ENCODE measurements at places on chromosomes 7 and 10.
A peak's percentile ranks its signal among the peaks of the same experiment; 100 is the strongest.

GRCh38 chr7:15197042-15197977 is 294.8 kb upstream of the DGKB start:
- DNase-seq: no peak

DNA sequence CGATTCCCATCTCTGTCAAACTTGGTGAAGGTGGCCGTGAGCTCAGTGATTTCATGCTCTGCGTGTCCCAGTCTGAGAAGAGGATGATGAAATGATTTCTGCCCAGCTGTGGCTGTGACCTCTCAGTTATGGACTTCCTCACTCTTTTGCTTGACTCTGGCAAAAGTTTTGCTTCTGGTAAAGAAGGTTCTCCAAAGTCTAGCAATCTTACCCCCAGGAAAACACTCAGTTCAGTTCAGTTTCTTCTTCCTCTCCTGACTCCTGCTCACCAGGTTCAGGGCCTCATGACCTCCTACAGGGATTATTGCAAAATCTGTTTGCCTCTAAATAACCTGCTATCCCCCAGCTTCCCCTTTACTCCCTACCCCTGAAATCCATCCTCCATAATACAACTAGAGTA is 4.9 kb upstream of the BLOC1S2 start:
- no peak for DNase-seq

DNA sequence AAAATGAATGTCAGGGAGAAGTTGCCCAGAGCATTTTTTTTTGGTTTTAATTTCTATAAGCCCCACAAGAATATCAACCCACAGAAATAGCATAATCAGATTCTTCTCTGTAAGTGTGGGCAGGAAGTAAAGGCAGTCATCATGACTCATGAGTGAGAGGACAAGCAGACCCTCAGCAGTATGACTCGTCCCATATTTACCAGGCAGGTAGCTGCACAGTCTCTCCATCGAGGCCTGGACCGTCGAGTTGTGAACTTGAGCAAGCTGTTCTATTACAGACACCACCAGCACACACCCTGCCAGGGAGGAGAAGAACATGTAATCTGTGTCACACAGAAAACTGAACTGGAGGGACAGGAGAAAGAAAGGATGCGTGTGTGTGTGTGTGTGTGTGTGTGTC is 37.8 kb downstream of the AOAH start:
- peak; percentile 27 for DNase-seq

DNA sequence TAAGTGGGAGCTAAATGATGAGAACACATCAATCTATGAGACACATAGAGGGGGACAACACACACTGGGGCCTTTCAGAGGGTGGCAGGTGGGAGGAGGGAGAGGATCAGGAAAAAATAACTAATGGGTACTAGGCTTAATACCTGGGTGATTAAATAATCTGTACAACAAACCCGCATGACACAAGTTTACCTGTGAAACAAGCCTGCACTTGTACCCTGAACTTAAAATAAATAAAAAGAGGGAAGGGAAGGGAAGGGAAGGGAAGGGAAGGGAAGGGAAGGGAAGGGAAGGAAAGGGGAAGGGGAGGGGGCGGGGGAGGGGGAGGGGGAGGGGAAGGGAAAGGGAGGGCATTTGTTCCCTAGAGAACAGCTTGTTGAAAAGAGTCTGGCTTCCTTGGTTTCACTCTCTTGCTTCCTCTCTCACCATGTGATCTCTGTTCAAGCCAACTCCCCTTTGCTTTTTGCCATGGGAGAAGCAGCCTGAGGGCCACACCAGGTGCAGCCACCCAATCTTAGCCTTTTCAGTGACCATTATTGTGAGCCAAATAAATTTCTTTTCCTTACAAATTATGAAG is 57.7 kb downstream of the FAM13C start:
- DNase-seq: no peak

DNA sequence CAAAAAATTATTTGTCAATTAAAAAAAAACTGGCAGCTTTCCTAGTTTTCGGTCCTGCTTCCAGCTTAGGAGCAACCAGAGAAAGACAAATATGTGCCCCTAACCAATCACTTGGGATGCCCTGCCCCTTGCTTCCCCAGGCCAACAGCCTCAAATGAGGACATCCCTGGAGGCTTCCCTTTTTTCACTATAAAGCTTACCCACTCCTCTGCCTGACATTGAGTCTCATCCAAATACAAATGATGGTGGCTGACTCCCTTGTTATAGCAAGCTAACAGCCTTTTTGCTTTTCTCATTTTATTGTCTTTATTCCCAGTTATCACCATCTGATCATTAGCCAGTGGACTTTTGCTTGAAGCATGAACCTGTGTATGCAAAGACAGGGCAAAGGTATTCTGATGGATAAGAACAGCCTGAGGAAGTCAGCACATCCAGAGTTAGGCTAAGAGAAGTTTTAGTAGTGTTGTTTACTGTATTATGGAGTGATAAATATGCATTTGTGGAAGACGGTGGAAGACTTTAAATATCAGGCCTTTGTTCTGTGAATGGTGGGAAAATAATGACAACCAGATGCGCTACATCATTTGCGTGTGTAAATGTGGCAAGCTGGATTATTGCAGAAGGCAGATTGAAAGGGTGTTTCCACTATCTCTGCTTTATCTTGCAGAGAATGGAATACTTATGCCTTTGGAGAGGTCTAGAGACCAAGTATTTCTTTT is 1.7 kb upstream of the CCM2 start:
- DNase-seq: no peak

DNA sequence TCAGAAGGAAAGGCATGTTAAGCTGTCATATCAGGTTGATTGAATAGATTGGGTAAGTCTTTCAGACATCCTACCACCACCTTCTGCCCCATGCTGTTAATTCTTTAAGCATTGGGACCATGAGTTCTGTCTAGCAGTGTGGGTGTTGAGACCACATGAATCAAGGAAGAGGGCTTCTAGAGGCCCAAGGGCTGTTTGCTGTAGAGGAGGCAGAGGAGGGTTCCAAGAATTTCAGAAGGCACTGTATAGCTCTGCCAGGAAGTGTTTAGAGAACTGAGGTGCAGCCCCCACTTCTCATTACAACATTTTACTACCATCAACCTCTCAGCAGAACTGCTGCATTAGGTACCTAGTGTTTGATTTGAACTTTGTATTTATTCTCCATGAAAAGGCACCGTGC is 720.2 kb downstream of the AUTS2 start:
- DNase-seq: no peak

DNA sequence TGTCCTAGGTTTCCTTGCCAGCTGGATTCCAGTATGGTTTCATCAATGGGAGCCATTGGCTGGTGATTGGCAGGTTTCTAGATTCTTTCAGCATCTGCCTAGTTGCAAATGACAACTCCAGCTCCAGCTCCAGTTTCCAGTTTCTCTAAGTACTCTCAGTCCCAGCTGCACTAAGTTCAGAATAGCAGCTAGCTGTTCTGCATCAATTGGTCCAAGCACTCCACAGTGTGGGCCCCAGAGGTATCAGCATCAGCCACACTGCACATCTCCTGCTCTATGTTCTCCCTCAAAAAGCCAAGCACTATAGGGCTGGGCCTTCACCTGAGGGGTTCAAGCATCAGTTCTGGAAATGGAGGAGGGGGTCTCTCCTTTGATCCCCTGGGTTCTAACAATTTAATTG is 143.4 kb downstream of the VPS50 start:
- no peak for DNase-seq

DNA sequence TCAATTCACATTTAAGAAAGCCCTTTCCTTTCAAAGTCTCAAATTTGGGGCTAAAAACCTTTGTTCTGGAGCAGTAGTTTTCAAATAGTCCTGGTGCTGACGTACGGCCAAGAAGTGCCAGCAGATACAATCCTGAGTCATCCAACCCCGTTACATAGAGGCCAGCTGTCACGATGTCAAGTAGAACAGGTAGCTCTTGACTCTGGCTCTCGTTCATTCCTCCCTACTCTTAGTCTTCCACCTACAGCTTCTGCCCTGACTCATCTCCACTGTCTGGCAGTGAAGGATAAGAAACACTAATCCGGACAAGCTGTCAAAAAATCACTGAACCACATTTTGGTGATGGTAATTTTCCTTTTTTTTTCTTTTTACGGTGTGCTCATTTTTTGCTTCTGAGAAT is 132.4 kb upstream of the PTN start:
- no peak for DNase-seq

DNA sequence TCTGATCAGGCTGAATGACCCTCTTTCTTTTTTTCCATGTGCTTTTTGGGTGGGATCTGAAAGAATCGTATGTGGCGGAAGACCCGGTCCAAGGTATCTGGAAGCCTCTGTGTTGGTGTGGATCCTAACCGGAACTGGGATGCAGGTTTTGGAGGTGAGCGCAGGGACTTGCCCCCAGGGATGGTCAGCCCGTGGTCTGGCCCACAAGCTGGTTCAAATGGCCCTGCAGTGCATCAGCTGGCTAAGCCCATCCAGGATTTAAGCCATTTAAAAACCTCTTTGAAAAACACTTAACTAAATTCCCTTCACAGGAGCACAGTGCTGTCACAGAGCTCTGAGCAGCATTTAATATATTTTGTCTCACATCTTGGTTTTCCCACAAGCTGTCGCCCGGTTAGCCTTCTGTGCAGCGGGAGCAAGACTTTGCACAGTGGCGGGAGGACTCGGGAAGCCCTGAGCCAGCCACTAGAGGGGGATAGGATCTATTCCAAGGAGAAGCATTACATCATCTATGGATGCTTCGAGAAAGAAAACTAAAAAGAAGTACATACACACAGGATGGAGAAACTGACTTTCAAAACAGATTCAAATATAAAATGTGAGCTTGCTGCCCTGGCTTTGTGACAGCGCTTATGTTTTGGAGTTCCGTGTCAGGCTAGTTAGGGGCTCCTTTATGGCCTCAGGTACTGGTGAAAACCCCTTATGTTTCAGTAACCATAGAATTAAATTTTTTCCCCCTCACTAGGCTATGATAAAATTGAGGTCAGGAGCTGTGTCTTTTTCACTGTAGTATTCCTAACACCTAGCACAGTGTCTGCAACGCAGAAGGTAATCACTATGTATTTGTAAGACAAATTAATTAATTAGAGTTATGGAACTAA is 11.3 kb downstream of the CPA2 start:
- DNase-seq: peak; percentile 79

GRCh38 chr10:20984662-20985061 is 87.6 kb upstream of the NEBL start:
- no peak for DNase-seq

- no peak for DNase-seq
These were observed 204.6 kb downstream of the HECW1 start for GRCh38 chr7:43317075-43317474.

- peak; percentile 75 for DNase-seq
These were observed 165.5 kb downstream of the MAGI2 start for GRCh38 chr7:79287981-79288380.

Data from iris pigment epithelial cell (primary cell).